Stimulated activated CD4-positive, alpha-beta T cell treated with anti-CD3 and anti-CD28 coated beads, TNF-alpha, amount 100 ng/mL, for 1 hour (primary cell): ENCODE measurements at places on chromosomes 3 and 15.

GRCh38 chr3:25454005-25454927 is 26.2 kb downstream of the RARB start:
- DNase-seq, result no peak

DNA sequence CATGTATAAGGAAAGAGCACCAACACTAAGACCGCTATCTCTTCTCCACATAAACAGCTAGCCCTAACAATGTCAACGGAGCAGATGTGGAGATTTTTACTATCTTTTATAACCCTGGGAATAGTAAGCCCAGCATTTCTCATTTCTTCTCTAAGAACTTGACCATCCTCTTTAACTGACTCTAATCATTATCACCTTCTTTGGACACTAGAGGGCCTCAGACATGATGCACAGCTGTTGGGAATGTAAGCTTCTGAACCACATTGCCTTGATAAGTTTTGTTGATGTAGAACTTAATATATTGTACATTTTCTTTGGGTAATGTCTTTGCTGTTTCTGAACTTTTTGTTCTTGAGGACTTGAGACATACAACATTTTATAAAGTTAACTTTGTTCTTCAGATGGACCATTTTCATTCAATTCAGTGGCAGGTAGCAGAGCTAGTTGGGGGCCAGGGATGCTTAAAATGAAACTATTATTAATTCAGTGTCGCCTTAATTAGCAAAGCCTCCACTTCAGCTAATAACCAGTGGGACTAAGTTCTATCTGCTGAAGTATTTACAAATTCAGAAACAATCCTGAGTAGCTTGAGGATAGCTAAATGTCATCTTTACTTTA is 9.6 kb upstream of the TAGLN3 start:
- no peak for DNase-seq

DNA sequence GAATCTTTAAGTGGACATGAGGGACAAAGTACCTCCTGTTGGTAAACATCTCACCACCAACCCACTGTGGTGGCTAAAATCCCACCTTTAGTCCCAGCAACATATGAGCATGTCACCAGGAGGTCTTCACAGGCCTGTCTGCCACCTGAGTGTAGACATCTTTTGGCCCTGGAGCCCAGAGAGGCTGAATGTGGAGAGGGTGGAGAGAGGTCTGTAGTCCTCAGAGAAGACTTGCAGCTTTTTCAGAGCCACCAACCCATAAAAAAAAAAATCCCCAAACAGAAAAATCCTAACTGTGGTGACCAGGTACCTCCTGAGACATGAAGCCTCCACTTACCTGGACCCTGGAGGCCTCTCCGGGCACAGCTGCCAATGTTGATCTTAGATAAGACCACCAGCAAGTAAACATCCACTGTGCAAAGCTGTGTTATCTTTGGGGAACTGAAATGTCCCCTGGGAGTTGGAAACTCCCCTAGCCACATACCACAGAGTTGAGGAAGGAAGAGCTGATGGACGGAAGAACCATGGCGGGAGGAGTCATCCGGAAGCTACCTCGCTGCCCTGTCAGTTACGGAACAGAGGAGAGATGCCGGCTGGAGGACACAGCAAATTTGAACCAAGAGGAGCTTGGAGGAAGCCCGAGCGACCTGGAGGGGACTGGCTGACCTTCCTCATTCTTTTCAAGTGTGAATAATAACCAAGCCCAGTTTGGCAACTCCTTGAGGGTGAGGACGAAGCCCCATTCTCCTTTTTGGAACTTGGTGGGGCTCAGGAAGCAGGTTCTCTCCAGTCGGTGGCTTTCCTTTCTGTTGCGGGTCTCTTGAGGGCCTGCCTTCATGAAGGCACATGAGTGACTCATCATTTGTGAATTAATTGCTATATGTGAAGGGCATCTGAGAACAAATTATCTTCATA is at the start of gene GHRL:
TSS of gene GHRL (minus strand) at position 443 of the 915 bp plus-strand sequence. CDS start 2,767 bp downstream, outside the sequence.
- no peak for DNase-seq

GRCh38 chr3:58434168-58434504 is 504 bp upstream of the PDHB start:
- no peak for DNase-seq

GRCh38 chr3:184289426-184289938 is 9.6 kb upstream of the PSMD2 start:
- peak; percentile 61 for DNase-seq

DNA sequence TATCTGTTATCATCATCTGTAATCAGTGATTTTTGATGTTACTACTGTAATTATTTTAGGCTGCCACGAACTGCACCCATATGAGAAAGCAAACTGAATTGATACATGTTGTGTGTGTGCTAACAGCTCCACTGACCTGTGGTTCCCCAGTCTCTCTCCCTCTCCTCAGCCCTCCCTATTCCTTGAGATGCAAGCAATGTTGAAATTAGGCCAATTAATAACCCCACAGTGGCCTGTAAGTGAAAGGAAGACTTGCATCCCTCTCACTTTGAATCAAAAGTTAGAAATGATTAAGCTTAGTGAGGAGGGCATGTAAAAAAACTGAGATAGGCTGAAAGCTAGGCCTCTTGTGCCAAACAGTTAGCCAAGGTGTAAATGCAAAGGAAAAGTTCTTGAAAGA is 218.6 kb upstream of the LRRFIP2 start:
- DNase-seq, result no peak
